ENCODE measurements at places on chromosomes 16 and 17.

DNA sequence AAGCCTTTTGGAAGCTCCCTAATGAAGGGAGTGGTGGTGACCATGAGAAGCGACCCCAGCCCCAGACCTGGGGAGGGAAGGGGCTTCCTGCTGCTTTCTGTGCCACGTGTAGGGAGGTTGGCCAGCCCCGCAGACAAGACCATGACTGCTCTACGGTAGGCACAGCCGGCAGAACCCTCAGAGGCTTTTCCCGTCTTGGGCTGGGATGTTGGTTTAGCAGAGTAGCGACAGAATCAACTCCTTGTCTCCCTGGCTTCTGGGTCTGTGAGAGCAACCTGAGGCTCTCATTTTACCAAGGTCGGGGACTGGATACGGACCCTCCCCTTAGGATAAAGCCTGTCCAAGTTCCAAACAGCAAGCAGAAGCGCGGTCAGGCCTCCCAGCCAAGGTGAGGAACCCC lies 123.3 kb downstream of the AXIN2 start:
- no peak for DNase-seq

DNA sequence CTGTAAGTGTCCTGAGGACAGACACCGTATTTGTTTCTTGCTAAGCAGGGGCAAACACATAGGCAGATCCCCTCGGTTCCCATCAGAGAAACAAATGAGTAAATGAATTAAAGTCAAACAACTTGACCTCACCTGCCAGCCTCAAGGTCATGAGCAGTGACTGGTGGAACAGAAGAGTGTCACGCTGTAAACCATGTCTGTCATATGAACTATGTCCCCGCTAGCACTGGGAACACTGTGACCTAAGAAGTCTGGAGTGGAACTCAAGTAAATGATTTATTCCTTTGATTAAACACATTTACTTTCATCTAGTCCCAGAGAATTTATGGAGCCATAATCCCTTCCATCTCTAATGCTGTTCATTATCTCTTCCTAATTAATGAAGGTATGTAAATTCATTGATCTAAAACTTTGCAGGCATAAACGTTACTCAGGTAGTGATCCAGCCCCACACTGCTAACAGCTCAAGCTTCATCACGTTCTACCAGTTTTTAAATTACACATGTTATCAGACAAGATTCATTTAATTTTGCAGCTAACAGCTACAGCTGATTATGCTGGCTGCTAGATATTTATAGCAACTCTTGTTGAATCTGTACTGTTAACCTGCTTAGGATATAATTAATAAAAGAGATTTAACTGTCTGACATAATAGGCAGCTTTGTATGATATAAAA lies 38.7 kb downstream of the CPPED1 start:
- no peak for DNase-seq

- DNase-seq = no peak
These were observed 22.1 kb downstream of the SLC7A6 start for GRCh38 chr16:68286153-68287074.

DNA sequence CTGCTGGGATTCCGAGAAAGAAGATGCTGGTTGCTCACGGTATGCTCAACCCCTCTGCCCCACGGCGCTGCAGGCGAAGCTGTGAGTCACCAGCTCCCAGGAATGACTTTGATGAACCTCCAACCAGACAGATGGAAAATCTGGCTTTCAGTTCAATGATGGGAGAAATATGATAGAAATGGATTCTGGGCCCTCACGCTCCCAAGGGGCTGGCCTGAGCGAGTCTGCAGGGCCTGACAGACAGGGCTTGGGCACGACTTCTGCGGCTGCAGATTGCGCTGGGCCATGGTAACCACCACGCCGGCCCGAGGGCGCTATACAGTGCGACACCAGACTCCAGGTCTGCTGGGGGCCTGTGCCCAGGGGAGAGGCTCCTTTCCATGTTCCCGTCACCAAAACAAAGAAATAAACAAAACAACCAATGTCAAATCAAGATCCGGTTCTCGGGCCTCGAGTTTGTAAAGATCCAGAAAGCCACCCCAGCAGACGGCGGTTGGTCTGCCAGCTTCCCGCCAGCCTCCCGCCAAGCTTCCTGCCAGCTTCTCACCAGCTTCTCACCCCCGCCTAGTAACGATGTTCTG lies 11.1 kb upstream of the ABR start:
- DNase-seq = no peak

DNA sequence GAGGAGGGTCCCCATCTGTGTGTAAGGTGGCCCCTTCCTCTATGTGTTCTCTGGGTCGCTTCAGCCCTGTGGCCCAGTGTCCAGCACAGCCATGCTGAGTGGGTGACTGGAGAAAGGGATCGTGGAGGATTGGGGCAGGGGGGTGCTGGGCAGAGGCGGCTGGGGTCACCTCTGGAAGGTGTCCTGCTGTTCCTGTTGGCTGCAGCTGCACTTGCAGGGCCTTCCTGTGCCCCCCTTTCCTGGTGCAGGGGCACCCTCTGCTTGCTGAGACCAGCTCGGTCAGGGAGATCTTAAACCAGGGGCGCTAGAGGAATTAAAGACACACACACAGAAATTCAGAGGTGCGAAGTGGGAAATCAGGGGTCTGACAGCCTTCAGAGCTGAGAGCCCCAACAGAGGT lies 11.1 kb downstream of the IL32 start:
- no peak for DNase-seq

GRCh38 chr16:84687715-84688114 lies 12.1 kb upstream of the USP10 start:
- DNase-seq = no peak

DNA sequence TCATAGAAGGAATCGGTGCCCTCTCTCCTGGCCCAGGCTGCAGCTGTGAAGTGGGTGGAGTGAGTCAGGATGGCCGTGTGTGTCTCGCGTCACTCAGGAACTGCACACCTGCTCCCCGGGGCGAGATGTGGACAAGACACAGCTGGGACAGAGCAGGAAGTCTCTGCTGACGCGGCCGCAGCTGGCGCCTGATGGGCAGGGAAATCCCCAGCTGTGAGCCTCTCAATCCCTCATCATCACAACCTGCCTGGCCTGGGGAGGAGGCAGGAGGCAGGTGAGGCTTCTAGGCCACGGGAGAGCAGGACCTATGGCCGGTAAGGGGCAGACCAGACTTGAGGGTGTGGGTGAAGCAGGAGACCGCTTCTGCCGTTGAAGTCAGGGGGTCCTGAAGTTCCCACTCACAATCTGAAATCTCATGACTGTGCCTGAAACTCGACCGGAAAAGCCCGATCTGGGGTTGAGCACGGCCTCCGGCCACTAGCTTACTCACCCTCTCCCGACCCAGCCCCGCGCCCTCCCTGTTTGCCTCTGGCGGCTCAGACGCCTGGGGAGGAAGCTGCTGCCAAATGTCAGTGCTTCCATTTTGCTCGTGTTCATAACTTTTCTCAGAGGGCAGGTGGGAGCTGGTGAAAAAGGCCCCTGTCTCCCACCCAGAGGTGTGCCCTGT lies 1.1 kb upstream of the TRPV3 start:
- peak; percentile 76 for DNase-seq

DNA sequence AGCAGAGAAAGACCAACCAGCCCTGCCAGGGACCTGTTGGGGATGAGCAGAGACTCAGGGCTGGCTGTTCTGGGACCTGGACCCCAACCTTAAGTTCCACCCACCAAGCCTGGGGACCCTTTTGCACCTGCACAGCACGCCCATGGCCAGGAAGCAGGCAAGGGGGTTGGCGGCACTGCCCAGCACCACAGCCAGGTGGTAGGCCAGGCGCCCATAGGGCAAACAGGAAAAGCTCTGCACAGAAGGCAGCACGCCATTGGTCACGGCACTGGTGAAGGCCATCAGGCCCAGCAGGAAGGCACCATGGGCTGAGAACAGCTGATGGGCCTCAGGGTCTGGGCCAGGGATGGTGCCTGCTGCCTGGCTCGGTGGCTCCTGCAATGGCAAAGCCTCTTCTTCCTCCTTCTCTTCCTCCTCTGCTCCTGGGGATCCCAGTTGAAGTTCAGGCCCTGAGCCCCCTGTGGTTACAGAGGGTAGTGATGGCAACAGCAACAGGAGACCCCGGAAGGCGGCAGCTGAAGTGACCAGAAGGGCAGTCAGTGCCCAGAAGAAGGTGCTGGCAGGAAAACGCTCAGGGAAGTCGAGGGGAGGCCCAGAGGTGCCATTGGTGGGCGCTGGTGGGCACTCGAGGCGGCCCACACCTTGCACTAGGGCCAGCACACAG lies 1.7 kb downstream of the SLC52A1 start:
- no peak for DNase-seq

GRCh38 chr16:57473176-57473840 lies 10.8 kb downstream of the POLR2C start:
- no peak for DNase-seq

GRCh38 chr16:55499951-55500529 lies 8.8 kb upstream of the LPCAT2 start:
- DNase-seq = no peak

- no peak for DNase-seq
These were observed 8.6 kb downstream of the CES4A start for GRCh38 chr16:66996983-66997358.

DNA sequence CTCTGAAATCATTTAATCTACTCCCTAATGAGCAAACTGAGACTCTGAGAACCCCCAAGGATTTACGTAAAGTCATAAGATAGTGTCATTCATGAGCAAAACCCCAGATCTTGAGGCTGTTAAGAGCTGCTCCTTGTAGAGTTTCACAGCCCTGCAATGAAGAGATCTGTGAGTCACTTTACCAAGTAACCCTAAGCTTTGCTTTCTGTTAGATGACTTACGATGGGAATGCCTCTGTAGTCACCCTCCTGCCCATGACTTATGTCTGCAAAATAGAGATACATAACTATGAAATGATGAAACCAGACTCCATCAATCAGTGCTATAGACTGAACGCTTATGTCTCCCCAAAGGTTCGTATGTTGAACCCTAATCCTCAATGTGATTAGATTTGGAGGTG lies 117.7 kb downstream of the HS3ST3A1 start:
- DNase-seq = no peak

DNA sequence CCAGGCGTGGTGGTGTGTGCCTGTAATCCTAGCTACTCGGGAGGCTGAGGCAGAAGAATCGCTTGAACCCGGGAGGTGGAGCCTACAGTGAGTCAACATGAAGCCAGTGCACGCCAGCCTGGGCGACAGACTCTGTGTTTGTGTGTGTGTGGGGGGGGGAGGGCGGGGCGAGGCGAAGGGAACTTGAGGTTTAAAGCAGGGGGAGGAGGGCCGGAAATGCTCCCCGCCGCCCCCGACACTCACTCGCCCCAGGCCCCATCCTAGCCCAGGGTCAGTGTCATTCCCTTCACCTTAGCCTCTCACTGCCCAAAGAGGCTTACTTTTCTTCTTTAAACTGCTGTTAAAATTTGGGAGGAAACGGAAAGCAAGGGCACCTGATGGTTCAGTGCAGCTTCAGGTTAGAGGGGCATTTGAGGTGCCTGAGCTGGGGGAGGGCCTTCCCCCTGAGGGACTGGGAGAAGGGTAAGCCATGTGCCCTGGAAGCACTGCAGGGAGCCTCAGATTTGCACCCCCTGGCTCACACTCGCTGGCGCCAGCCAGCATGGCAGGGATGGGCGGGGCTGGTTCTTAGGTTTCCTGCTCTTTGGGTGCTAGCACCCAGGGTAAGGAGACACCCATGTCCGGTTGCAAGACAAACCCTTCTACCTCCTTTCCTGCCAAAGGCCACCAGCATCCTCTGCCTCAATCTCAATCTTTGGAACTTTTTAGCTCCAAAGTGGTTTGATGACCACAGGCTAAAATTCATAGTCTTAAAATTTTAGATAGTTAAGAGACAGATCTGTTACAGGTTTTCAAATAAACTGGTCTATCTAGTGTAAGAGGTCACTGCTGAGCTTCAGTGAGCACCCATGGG lies 2.2 kb upstream of the LIMD2 start:
- no peak for DNase-seq

- no peak for DNase-seq
These were observed 6.3 kb downstream of the CSF3 start for GRCh38 chr17:40021451-40021971.

- DNase-seq = no peak
These were observed 17.6 kb downstream of the GTF3C1 start for GRCh38 chr16:27531826-27532800.

DNA sequence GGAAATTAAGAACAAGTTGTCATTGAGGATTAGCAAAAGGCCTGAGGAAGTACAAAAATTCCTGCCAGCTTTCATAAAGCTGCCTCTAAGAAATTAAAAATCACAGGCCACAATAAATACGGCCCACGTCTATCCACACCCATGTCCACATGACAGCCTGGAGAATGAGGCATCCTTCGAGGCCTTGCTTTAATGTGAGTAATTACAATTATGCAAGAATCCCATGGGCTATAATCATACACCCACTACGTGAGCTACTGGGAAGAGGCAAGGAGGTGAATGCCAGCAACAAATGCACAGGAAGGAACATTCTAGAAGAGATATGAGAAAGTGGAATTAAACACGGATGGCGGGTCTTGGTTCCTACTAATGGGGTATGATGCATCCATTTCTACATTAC lies 65.4 kb upstream of the ZFHX3 start:
- no peak for DNase-seq

- no peak for DNase-seq
These were observed 20.6 kb downstream of the B9D1 start for GRCh38 chr17:19341641-19342610.

- no peak for DNase-seq
These were observed 5.7 kb downstream of the BECN1 start for GRCh38 chr17:42818379-42818778.

DNA sequence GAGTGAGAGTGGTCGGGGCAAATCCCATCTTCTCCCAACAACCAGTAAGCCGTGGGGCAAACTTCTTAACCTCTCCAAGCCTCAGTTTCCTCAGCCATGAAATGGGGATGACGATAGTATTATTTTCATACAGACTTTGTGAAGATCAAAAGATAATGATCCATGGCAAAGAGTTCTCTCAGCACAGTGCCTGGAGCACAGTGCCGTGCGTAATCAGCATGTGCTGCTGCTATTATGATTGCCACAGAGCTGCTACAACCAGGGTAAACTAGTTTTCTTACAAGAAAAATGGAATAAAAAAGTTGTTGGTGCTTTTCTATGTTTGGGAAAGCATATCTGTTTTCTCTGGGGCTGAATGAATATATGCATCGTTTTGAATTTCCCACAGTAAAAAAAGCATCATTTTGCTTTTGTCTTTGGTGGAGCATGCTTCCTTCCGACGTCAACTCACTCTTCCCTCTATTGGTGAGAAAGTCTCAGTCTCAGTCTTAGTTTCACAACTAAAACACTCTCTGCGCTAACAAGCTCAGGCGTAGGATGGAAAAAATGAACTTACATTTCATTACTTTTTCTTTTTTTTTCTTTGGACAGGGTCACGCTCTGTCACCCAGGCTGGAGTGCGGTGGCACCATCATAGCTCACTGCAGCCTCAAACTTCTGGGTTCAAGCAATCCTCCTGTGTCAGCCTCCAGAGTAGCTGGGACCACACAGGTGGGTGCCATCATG lies 37.2 kb downstream of the CDK5R1 start:
- no peak for DNase-seq
